ENCODE measurements at places on chromosomes 3 and 15. TPM values are rescaled to one million over a fixed set of nuclear protein-coding genes. Genes with fewer than 3 reads are reported as not detected.

The GJD2 gene
- 4.9 TPM for total RNA-seq

The HTR3E gene
- total RNA-seq: not detected

The BFSP2 gene
- not detected for total RNA-seq

The STARD5 gene
- total RNA-seq: 5.7 TPM

DNA sequence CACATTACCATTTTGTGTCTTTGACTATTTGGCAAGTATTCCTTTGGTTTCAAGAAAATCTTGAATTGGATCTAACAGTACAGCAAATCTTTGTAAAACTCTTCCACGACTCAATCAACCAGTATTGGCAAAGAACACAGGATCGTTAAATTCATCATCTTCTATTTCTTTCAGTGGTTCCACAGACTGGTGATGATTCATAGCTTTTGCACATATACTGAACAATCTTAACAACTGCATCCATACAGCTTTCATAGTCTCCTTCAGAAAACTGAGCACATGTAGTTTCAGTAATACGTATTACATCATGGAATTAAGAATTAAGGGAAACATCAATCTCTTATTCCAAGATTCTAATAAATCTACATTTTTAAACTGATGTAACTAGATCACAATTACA is 91.6 kb upstream of the LIPC start:
- DNase-seq: no peak

- no peak for DNase-seq
Observed at GRCh38 chr3:79604681-79605080, 163.1 kb downstream of the ROBO1 start.

DNA sequence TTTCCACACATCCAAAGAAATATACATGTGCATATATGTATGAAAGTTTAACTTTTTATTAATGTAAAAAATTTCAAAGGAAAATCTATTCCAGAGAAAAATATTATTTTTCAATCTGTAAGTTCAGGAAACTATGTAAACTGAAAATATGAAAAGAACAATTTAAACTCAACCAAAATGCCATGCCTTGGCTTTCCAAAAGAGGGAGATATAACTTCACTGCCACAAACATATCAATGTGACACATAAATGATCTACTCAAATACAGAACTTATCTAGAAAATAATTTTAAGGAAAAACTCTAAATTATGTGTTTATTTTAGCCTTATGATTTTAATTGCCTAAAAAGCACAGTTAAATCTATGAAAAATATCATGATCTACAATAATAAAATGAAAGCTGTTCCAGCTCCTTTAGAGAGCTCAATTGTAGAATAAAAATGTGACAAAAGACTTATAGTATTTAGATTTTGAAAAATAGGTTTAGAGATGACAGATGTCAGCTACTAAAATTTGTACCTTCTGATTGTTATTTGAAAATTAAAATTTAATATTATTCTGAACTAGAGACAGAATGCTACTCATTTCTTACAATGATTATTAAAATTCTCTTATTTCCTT is 94.8 kb downstream of the GBE1 start:
- DNase-seq: no peak

GRCh38 chr3:34109846-34110245 is 311.4 kb downstream of the PDCD6IP start:
- no peak for DNase-seq

DNA sequence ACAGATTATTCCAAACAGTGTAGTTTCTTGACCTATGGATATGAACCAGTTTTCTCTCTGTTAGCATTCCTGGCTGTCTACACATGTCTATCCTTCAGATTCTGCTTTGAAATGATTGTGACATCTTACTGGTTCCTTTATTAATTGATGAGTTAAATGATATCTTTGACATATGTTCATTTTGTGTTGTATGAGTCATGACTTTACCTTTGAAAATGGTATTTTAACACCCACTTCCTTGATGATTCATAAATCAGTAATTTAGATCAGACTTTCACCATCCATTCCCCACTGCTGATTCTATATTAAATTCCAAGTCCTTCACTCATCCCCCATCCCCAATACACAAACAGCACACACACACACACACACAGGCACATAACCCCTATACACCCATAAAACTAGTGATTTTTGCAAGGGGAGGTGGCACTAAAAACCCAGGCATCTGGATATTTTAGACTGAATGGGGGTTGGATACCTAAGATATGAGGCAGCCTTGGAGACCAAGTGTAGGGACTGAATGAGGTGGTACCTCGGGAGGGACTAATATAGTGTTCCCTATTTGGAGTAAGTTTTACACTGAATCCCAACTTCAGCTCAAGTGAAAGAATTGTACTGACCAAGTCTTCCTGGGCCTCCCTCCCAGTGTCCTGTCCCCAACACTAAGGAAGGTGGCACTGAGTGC is 9.7 kb downstream of the CCK start:
- no peak for DNase-seq

DNA sequence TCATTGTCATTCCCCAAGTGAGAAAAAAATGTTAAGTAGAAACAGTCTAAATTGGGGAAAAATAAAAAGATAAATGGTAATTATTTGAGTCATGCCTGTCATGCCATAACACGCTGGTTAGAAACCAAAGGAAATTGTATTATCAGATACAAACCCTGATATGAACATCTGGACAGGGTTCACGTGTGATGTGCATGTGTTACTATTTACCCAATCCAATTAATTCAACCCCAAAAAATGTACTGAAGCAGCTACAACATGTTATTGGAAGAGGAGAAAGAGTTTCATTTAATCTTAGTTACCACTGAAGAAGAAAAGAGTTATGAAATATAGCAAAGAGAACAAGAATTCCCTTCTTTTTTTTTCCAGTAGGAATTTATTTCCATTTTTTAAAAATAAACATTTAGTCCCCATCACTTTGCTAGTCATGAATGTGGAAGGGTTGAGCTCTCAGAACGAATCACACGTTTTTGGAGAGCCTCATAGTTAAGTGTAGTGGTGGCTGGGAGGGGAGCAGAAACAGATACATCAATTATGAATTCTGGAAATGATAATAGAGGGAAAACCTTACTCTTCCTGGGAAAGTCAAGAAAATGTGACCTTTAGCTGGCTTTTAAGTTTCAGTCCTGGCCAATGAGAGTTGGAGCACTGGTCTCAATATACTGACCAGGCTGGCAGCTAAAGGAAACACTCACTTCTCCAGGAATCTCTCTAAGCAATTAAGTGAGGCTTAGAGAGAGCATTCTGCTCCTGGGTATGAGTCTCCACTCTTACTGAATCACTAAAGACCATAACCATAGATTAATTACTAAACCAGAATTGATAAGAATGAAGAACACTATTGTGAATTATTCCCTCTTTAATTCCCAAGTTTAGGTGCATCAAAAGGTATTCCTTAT is 796.5 kb downstream of the GRM7 start:
- no peak for DNase-seq

GRCh38 chr15:92332125-92332899 is 61.4 kb upstream of the ST8SIA2 start:
- no peak for DNase-seq

- DNase-seq: no peak
Observed at GRCh38 chr3:73026111-73026759, 29.6 kb downstream of the PPP4R2 start.

DNA sequence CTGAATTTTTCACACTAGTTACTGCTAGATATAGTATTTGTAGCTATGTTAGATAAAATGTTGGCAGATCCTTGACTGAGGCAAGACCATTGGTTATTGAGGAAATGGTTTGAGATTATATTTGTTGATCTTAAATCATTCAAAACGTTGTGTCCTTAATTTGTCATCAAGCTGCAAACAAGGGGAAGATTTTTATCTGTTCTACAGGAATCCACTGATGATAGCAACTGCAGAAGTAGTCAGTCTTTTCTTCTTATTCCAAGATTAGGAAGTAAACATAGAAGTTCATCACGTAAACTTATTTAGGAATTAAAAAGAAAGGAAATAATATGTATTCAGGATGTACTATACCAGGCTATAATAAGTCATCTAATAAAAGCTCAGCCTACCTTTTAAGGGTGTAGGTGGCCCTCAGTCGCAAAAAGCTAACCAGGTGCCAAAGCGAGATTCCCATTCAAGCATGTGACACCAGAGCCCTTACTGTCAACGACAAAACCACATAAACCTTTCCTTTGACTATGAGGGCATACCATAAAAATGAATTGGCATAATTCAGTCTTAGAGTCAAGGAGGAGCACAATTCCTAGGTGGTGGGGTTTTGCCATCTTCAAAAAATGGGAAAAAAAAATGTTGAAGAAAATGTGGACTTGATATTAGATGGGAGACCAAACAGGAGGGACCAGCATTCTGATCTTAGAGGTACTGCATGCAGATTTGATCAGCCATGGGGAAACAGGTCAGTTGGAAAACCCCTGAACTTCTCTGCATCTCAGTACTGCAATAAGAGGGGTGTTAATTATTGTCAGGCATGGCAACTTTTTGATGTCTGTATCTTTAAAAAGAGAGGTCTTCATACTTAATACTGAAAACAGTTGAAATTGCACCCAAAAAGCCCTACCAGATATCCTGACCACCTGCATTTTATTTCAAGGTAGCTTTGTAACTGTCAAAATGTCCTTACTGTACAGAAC is 212.5 kb upstream of the UBE2E1 start:
- DNase-seq: no peak

DNA sequence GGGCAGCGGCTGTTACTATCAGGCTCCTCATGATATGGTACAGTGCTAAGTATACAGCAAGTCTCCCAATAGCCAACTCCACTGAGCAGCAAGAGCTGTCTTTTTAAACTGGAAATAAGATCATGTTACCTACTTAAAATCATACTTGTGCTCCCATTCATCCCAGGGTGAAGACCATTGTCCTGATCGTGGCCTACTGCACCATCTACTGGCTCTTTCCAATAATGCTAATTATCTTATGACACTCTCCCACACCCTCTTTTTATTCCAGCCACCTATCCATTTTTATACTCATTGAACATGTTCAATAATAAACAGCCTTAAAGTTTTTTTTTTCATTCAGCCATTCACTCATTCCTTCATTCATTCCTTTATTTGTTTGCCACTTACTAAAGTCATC is 117.7 kb downstream of the GBE1 start:
- DNase-seq: no peak

DNA sequence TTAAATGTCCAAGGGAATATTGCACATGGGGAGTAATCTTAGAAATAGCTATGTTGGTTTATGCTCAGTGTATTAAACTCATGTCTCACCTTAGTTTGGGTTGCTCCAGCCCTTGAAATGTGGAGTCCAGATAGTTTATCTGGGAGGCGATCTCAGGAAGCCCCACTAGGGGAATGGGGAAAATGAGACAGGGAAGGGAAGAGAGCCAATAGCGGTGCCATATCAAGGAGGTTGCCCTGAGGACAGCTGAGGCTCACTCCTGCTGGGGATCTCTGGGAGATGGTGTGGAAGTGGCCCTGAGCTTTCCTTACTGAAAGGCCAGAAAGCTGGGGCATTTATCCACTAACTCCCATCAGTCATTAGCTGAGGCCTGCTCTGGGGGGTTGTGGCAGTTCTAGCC is 43.3 kb upstream of the POLR2M start:
- DNase-seq: no peak

DNA sequence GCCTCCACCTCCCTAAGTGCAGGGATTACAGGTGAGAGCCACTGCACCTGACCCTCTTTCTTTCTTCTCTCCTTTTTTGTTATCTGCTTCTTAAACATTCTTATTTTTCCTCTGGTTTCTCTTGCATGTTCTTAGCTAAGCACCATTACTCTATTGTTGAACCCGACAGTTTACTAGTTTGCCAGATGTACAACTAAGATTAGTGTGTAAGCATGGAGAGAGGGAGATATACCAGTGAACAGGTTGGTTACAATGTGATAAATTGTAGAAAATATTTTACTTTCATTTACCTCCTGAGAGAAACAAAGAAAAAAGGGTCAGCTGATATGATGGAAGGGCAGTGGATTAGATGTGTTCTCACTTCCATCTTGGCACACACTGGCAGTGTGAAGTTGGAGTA is 4.9 kb downstream of the HAUS2 start:
- DNase-seq: no peak

GRCh38 chr3:134300520-134300919 is 49.9 kb upstream of the RYK start:
- DNase-seq: no peak

DNA sequence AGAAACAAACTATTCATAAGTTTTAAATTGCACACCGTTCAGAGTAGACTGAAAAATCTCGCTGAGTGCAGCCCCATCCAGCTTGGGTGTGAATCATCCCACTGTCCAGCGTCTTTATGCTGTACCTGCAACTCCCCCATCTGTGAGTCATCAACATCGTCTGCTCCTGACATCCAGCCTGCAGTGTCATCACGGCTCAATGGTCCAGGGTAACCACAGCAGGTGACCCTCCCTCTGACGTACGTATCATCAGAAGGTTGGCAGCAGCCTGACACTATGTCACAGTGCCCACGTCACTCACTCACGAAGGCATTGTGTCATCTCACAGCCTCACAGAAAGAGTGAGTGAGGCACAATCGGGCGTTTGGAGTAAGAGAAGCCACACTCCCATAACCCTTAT is 65.2 kb downstream of the TPRA1 start:
- DNase-seq: no peak

DNA sequence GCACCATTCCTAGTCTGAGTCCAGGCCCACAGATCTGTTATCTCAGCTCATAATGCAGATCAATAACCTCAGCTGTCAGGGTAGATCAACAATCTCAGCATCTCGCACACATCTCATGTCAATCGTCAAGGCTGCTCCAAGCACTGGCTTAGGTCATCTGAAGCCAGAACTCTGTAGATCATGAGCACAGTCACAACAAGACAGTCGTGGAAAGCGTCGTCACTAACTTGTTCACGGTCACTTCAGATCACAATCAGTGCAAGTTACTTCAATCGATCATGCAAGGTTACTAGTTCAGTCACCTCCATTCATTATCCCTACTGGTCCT is 71.8 kb downstream of the RBPMS2 start:
- DNase-seq: no peak

DNA sequence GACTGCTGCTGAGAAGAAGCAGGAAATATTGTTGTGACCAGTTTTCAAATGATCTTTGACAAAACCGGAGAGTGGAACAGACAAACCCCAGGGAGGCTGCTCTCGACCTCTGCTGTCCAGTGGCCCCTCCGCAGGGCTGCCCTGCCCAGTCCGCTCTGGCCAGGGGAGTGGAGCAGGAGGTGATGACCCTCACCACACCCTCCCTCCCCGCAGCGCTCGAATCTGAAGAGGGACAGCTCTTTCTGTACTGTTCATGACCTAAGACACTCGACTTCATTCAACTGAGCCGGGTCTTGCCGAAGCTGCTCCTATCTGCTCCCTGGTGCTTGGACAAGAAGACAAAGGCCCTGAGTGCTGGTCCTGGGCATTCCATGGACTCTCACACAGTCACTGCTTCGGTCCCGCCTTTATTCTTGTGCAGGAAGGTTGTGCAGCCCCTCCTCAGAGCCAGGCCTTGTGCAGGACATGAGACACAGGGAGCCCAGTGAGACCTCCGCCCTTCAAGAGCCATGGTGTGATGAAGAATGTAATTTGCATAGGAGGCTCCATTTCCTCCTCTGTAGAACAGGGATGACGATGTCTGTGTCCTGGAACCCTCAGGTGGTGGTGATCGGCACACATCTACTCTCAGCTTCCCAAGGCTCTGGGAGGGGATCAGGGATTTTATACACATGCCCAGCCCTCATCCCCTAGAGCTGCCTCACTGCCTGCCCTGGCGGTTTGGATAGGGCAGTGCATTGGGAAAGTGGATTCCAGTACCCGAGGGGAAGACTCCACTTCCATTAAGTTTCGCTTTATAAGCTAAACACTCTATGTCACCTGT is 97.1 kb upstream of the PRR20G start:
- DNase-seq: no peak

GRCh38 chr3:161199926-161200325 is 21.2 kb upstream of the NMD3 start:
- no peak for DNase-seq

All from left cardiac atrium (tissue), 4 donors.